Right cardiac atrium (tissue), 5 donors: ENCODE measurements at places on chromosomes 3 and 15. TPM values are rescaled to one million over a fixed set of nuclear protein-coding genes. Genes with fewer than 3 reads are reported as not detected.

The CD200R1 gene
- 0.14 TPM for polyA plus RNA-seq

The THPO gene
- polyA plus RNA-seq: 0.34 TPM

The HYAL1 gene
- polyA plus RNA-seq: 25.4 TPM

The UACA gene
- 28.9 TPM for polyA plus RNA-seq

The ACTRT3 gene
- polyA plus RNA-seq: 1.1 TPM

The ZNF502 gene
- polyA plus RNA-seq: 2.0 TPM

The RPLP1 gene
- 1,013 TPM for polyA plus RNA-seq

The CDCP1 gene
- polyA plus RNA-seq: 0.09 TPM

The SST gene
- polyA plus RNA-seq: 7.0 TPM

The SLC41A3 gene
- 25.6 TPM for polyA plus RNA-seq

The ZKSCAN7 gene
- 1.9 TPM for polyA plus RNA-seq

The ESYT3 gene
- polyA plus RNA-seq: 0.66 TPM

The BOC gene
- 5.2 TPM for polyA plus RNA-seq

The PLA2G4B gene
- 3.9 TPM for polyA plus RNA-seq
